ENCODE measurements at places on chromosomes 11 and 22.

DNA sequence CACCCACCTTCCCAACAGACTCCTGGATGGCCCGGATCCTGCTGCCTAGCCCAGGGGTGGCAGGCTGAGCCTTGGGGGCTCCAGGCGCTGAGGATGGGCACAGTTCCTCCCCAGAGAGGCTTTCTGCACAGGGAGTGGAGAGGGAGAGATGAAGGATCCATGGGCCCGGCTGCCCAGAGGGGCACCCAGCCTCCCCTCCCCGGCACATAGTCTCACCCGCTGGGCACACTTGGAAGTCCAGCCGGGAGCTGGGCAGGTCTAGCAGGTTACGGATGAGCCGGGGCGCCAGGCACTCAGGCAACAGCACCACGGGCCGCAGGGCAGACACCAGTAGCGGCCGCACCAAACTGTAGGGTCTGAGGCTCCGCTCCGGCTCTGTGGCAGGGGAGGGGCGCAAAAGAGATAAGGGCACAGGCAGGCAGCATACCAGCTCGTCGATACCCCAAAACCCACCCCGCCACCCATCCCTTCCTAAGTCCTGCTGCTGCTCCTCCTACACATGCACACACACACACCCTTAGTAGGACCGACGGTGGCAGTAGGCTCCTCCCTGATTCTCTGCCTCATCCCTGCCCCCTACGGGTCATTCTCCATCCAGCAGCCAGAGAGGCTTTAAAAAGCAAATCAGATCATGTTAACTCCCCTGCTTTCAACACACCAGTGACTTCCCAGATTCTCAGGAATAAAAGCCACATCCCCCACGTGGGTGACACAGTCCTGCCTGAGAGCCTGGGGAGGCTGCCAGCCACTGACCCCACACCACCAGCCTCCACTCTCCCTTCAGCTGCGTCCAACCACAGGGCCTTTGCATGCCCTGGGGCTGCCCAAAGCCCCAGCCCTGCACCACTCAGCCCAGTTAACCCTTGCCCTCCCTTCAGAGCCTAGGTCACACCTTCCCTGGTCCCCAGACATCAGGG lies 6.5 kb upstream of the MFNG start:
- DNase-seq: peak; percentile 75

DNA sequence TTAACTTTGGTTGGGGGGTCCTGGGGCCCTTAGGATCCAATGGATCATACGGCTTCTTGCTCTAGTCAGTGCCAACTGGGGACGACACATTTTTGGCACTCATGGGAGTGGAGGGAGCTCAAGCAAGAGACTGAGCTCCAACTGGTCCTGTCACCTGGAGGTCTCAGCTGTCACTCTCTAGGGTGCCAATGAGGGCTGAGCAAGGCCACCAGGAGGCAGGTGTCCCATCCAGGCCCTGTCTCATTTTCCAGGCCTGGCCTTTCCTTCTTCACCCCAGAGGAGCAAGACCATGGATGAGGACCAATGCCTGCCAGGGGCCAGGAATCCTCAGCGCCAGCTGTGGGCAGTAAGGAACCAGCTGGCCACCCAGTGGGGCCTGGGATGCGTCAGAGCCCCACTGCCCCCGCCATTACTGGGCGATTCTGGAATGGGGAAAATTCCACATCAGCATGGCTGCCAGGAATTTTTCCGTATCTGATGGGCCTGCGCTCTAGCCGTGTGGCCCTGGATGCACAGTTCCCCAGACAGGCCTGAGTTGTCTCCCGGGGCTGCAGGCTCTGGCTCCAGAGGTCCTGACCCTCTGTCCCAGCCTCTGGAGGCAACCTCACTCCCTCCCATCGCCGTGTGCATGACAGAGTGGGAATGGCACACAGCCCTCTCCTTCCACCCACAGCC lies 669 bp upstream of the GAL3ST1 start:
- DNase-seq: no peak

DNA sequence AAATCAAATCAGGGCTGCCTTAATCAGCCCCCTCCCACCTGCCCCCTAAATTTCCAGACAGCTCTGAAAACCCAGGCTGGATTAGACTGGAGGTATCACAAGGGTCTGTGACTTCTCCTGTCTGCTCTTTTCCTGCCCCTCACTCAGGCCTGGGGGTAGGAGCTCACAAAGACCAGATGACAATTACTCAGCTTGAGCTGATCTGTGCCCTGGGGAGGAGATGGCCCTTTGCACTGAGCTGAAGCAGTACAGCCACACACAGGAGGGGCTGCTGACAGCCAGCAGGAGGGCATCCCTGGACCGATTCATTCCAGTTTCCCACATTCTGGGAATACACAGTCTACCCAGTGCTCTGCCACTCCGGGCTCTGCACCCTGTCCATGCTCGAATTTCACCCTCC lies 4.2 kb downstream of the ABCC8 start:
- DNase-seq: no peak

GRCh38 chr22:37018815-37019308 lies 385 bp downstream of the TST start:
- peak; percentile 27 for DNase-seq

DNA sequence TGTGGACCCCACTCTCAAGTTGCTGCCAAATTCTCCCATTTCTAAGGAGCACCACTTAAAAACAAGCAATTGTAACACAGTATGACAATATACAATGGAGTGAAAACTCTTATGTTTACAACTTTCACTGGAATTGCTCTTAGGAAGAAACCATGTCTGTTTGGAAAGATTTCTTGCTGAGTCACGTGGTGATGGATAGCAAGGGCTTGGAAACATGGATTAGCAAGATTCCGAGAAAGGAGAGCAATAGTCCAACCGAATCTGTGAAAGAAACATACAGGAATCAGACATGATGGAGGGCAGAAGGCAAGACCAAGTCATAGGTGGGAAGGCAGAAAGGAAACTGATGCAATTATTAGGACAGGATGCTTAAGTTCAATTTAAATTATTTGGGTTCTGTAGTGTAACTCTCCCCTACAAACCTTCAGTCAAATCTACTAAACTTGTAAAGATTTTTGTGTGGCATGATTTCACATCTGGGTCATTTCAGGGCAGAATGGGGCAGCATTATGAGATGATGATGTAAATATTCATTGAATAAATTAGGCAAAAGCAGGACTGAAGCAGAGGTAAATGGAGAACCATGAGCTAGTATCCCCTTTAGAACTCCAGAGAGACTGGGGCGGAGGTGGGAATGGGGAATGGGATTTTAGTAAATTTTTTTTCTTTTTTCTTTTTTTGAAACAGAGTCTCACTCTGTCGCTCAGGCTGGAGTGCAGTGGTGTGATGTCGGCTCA lies 27.8 kb upstream of the THY1 start:
- DNase-seq: no peak

DNA sequence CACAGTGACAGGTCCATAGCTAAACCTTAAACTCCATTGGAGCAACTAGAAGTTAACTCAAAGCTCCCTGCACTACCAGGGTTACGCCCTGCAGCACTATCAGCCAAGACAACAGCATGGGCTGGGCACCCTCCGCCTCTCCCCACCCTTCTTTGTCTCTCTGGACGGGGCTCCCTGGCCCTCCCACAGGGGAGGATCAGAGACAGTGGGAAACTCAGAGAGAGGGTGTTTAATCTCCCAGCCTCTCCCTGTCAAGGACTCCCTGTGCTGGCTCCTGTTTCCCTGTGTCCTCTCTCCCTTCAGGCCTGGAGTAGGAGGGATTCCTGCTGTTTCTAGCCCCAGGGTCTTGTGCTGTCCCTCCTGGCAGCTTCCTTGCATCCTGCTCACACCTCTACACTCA lies 56.9 kb upstream of the CSNK2A3 start:
- DNase-seq: no peak

GRCh38 chr11:126113515-126113957 lies 50.9 kb upstream of the CDON start:
- DNase-seq: no peak

DNA sequence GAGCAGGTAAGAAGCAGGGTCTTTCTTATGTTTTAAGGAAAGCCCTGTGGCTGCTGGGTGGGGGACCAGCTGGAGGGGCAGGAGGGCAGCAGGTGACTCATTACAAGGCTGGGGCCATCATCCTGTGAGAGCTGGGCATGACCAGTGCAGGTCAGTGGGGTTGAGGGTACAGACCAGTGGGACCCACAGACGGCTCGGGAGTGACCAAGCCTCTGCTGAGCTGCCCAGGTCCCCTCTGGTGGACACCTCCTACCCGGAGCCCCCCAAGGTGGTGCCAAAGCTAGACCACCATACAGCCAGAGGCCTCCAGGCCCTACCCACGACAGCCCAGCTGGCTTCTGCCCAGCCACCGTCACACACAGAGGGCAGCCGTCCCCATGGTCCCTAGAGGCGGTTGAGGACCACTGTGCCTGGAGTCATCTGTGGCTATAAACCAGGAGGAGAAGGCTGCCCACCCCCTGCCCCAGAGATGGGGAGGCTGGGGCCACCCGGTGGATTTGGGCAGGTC lies 670 bp downstream of the MYEOV start:
- no peak for DNase-seq

- no peak for DNase-seq
These were observed 54.7 kb downstream of the SMIM38 start for GRCh38 chr11:69210310-69211035.

DNA sequence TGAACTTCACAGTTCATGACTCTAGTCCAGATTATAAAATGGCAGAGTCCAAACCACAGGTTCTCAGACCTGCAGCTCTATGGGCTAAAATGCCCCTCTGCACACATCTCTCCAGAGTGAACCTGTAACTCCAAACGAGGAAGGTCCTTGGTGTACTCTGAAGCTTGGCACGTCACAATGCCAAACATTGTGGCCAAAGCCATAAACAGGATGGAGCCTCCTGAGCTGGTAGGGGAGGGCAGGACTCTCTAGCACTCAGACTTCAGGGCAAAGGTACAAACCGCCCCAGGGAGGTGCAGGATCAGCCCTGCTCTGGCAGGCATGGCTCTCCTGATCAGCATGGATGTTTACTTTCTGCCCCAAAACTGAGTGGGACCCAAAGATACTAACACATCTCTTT lies 2.3 kb downstream of the SCUBE2 start:
- DNase-seq: no peak

DNA sequence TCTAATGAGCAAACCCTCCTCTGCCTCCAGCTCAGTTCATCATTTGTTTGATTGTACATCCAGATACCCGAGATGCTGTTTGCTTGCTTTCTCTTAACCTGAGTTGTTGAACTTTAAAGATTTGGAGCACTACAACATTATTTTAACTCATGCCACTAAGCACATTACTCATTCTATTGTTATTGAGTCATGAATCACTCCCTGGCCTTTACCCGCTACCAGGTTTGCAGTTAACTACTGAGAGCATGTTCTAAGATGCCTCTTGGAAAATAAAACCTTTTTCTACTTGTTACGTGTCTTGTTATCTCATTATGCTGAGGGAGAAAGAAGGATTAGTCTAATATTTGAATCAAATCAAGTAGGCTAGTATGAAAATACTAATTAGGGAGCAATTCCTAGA lies 720.6 kb upstream of the ANO5 start:
- no peak for DNase-seq

DNA sequence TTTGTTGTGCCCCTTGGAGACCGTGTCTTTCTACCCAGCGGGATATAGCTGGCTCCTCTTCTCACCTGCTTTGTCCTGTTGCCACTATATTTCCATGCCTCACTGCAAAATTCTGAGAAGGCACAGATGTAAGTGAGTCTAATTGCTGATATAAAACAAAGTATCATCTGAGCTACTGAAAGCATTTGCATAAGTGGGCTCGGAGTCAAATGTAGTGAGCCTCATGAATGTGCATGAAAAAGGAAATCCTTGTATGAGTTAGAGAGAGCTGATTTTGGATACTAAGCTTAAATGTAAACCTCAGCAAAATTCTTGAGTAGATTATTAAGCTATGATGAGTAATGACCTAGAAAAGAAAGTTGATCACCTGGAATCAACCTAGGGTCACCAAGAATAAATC lies 13.9 kb downstream of the OVCH2 start:
- DNase-seq: no peak

GRCh38 chr22:32887324-32887980 lies 85.9 kb downstream of the TIMP3 start:
- DNase-seq: no peak

GRCh38 chr11:13899603-13900002 lies 62.9 kb upstream of the SPON1 start:
- no peak for DNase-seq

GRCh38 chr11:111935317-111936039 lies 1.7 kb upstream of the DIXDC1 start:
- DNase-seq: no peak

- DNase-seq: peak; percentile 7
These were observed 56.1 kb downstream of the AASDHPPT start for GRCh38 chr11:106133529-106133928.

DNA sequence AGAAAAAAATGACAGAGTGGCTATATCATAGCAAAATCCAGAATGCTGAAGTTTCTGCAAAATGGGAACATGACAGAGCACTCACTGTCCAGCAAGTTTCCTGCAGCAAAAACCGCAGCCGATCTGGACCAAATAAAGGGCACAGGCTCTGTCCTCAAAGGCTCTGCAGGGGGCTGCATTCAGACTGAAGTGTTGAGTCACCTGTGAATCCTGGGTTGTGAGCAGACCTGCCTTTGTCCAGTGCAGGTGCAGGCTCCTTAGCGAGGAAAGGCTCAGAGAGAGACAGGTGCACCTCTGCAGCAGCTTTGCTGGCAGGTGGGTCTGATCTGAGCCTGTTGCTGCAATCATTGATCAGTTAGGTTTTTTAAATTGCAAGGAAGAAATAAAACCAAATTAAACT lies 29.3 kb upstream of the NFAM1 start:
- no peak for DNase-seq

DNA sequence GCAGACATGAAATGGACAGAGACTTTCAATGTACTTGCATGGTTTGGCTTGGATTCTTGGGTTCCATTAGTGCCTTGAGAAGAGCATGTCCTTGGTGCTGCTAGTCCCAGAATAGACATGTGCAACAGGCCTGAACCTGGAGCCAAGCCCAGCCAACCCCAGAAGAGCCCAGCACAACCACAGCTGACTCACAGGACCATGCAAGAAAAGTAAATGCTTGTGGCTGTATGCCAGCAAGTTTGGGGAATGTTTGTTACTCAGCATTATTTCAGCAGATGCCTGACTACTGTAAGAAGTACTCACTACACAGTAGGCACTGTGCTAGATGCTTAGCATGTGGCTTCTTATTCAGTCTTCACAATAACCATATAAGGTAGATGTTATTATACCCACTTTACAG lies 39.2 kb upstream of the HMGXB4 start:
- no peak for DNase-seq

DNA sequence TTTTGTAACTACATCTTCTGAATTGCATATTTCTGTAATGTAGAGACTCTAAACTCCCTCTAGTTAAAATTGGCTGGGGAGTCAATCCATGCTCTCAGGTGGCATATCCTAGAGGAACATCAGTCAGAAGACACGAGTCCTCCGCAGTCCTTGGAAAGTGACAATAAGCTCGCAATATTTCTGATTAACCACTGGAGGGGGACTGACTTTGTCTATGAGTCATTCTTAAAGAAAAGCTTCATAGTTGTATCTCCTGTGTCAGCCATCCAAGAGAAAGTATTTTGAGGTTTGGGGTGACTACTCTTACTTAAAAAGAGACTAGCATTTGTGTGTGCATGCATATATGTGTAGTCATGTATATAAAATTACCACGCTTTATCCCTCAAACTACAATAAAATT lies 60.2 kb downstream of the SLN start:
- DNase-seq: no peak

- peak; percentile 79 for DNase-seq
These were observed 258.5 kb downstream of the FAM76B start for GRCh38 chr11:95531116-95531515.
